Stimulated activated CD4-positive, alpha-beta T cell treated with anti-CD3 and anti-CD28 coated beads, Interleukin-1b, Interleukin-23, amount 100 ng/mL, for 1 hour (primary cell): ENCODE measurements at places on chromosomes 5 and 9.

DNA sequence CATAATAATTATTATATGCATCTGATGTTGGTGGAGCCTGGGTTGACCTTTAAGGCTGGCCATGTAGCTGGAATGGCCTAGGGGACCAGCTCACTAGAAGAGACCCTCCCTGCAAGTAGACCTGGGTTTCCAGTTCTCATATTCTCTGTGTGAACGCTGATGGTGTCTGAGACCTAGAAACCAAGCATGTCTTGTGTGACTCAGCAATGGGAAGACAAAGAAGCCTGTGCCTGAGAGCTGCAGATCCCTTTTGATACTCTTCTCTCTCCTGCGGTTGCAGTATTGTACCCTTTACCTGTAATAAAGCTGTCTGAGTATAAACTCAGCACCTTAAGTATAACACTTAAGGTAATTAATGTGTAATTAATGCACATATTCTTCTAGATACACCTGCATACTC lies 22.2 kb downstream of the C9orf152 start:
- no peak for DNase-seq

GRCh38 chr9:21993007-21993406 lies 1.2 kb downstream of the CDKN2A start:
- DNase-seq = no peak

- DNase-seq = peak; percentile 19
Observed at GRCh38 chr9:5557606-5558587, 47.6 kb downstream of the PDCD1LG2 start.

GRCh38 chr5:1268056-1268455 lies 26.8 kb downstream of the TERT start:
- no peak for DNase-seq

- DNase-seq = no peak
Observed at GRCh38 chr9:127567035-127567729, 44.9 kb upstream of the STXBP1 start.

GRCh38 chr5:36599986-36600779 lies 6.2 kb upstream of the SLC1A3 start:
- DNase-seq = no peak
